Aorta (tissue), 5 donors: ENCODE measurements at places on chromosomes 3 and 15. TPM values are rescaled to one million over a fixed set of nuclear protein-coding genes. Genes with fewer than 3 reads are reported as not detected.

INO80 gene
- total RNA-seq: 25.1 TPM

GRCh38 chr3:195226900-195227447, 44.0 kb downstream of the XXYLT1 start:
- H3K27ac ChIP-seq: no peak overlapping the region
- H3K4me1 ChIP-seq: no peaks in the 10 kb centered on the region
- no peak overlapping the region for H3K4me3 ChIP-seq

GP5 gene
- 0.19 TPM for total RNA-seq

- no peaks in the 10 kb centered on the region for H3K4me1 ChIP-seq
- H3K27ac ChIP-seq: no peak overlapping the region
- no peak overlapping the region for H3K4me3 ChIP-seq
- no peaks in the 10 kb centered on the region for H3K27me3 ChIP-seq
Observed at GRCh38 chr3:143201045-143201444, 81.5 kb downstream of the CHST2 start.

DNA sequence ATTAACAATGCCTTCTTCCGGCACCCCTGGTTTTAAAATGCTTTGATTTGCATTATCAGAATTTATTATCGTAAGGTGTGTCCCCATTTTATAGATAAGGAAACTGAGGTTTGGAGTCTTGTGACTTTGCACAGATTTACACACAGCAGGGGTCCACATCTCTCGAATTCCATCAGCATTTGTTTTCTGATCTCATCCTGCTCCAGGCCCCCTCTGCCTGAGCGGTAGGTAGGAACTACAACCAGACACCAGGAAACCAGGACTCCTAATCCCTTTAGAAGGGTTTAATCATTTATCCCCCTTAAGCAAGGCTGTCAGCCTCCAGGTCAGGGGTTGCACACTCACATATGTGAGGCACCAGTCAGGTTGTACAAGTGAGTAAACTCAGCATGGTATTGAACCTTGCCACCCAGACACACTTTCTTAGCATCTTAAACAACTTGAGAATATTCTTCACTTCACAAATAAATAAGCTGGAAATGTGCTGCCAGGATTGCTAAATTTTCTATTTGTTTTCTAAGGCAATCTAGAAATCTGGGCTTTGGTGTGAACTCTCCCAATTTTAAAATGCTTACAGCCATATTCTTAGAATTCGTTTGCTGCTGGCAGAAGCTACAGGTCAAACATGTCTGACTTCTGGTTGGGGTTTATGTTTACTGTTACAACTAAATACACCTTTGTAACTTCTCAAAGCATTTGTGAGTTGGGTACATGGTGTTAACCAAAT, 31.7 kb upstream of the CMTM7 start:
- H3K4me1 ChIP-seq: no peaks in the 10 kb centered on the region
- no peak overlapping the region for H3K27ac ChIP-seq
- H3K4me3 ChIP-seq: no peak overlapping the region
- H3K36me3 ChIP-seq: no peaks in the 10 kb centered on the region
- no peaks in the 10 kb centered on the region for H3K27me3 ChIP-seq

IGSF10 gene
- 2.2 TPM for total RNA-seq

PLA2G4E gene
- not detected for total RNA-seq

- no peak overlapping the region for H3K27ac ChIP-seq
- no peaks in the 10 kb centered on the region for H3K4me1 ChIP-seq
- DNase-seq: no peak
- no peaks in the 10 kb centered on the region for H3K27me3 ChIP-seq
- H3K36me3 ChIP-seq: no peaks in the 10 kb centered on the region
Observed at GRCh38 chr3:147733217-147733616, 324.1 kb downstream of the ZIC1 start.
